H54 (cell line): ENCODE measurements at places on chromosomes 16 and 17.

GRCh38 chr16:27840311-27841060 lies 223.0 kb downstream of the GSG1L start:
- DNase-seq, result no peak

GRCh38 chr16:57694725-57695679 lies at the start of gene DRC7:
Gene DRC7 (plus strand): TSS chr16:57694806. CDS start chr16:57697950, 3,144 bp downstream.
- DNase-seq, result peak; percentile 86

DNA sequence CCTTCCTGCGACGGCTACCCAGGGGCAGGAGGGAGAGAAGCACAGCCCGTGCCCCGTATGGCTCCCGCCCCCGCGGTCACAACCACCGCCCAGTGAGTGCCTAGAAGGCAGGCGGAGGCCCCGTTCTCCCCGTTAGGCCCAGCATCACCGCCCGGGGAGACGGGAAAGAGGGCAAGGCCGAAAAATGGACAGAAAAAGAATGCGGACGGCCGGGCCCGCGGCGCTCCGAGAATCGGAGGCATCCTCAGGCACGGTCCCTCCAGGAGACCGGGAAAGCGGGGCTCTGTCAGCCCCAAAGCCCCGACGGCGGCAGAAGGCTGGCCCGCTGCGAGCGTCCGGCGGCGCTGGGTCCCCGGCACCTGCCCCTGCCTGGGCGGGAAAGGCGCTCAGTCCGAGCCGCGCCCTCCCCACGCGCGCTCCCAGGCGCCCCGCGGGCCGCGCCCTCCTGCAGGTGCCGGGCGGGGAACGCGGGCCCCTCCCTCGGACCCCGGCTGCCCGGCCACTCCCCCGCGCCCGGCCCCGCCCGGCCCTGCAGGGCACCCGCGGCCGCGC lies 407 bp downstream of the MCRIP1 start:
- DNase-seq, result no peak

- no peak for DNase-seq
Measured at GRCh38 chr16:555528-556473, 4.4 kb upstream of the PRR35 start.

DNA sequence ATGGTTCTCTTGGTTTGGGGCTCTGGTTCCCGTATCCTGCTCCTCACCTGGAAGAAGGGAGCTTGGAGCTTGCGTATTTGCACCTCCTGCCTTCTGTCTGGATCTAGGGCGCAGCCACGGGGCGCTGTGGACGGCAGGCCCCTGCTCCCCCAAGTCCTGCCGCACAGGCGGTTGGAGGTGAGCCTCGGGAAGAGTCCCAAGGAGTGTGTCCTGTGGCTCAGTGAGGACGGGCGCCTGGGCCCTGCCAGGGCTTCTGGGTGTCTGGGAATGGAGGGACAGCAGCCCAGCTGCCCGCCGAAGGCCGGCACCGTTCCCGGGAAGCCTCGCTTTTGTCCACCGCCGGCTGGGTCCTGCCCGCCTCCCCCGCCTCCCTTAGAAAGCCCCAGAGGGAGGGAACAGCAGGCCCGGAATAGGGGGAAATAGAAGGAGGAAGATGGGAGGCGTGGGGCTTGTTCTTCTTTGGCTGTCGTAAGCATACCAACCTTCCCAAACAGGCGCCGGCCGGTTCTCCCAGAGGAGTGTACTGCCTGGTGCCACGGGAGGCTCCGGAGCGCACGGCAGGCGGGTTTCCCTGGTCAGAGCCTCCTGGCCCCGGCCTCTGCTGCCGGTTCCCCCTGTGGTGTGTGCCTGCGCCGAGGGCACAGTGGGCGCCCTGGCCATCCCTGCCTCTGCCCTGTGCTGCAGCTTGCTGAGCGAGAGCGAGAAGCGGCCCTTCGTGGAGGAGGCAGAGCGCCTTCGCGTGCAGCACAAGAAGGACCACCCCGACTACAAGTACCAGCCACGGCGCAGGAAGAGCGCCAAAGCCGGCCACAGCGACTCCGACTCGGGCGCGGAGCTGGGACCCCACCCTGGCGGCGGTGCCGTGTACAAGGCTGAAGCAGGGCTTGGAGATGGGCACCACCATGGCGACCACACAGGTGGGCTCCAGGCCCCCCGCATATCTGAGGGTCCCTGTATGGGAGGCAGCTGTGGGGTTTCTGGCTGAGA lies 1.8 kb downstream of the SOX8 start:
- DNase-seq, result no peak

DNA sequence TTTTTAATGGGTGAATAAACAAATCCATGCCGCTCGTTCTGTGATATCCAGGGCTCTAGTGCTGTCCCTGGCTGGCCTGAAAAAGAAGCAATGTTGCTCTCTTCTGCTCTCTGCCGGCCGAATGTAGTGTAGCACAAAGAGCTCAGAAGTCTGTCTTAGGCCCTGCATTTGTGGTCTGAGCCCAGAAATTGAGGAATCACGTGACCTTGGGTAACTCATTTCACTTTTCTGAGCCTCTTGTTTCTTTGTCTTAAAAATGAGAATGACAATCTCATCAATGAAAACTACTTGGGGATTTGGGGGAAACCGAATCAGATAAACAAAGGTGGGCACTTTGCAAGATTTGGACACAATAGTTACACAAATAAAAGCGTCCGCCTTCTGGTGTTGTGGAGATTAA lies 381.6 kb upstream of the ASIC2 start:
- peak; percentile 29 for DNase-seq

DNA sequence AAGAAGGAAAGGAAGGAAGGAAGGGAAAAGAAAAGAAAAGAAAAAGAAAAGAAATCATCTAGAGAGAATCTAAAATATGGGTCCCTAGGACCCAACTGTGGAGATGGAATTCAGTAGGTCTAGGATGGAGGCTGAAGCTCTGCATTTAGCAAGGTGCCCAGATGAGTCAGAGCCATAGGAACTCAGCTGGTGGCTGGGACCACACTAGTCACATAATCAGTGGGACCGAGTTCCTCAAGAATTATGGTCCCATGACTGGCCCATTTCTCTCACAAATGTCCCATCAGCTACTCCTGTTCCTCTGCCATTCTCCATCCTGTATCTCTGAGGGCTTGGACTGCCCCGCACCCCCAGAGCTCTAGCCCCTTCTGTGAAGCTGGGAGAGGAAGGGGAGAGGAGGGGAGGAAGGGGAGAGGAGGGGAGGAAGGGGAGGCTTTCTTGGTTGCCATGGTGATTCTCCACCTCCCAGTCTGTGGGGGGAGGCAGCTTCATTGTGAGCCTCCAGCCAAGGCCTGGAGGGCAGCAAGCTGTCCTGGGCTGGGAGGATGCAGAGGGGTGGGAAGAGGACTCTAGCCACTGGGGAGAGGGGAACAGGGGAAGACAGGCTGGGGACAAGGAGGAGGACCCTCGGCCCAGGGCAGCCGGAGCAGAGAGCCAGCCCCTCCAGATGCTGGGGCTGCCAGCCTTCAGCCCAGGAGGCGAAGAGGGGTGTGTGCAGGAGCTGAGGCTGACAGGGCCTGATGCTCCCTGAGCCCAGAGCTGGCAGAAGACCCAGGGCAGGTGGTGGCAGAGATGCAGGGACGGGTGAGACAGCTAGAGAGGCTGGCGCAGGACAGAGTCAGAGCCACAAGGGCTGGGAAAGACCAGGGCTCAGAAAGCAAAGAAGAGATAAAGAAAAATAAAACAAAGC lies 37.8 kb upstream of the LHX1 start:
- no peak for DNase-seq

DNA sequence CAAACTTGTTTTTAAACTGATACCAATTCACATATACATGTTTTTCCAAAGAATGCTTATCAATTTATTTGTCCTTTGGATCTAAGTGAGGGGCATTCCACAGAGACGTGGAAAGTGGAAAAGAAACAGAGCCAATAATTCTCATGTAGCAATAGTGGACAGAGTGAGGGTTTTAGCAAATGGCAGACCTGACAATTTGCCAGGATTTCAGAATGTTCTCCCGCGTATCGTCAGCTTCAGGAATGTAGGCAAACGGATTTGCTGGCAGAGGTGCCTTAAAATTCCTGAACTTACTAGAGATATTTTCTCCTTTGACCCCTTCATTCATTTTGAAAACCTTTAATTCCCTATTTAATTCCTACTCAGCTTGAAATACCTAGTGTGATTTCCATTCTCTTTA lies 193.4 kb upstream of the CPHXL start:
- no peak for DNase-seq

DNA sequence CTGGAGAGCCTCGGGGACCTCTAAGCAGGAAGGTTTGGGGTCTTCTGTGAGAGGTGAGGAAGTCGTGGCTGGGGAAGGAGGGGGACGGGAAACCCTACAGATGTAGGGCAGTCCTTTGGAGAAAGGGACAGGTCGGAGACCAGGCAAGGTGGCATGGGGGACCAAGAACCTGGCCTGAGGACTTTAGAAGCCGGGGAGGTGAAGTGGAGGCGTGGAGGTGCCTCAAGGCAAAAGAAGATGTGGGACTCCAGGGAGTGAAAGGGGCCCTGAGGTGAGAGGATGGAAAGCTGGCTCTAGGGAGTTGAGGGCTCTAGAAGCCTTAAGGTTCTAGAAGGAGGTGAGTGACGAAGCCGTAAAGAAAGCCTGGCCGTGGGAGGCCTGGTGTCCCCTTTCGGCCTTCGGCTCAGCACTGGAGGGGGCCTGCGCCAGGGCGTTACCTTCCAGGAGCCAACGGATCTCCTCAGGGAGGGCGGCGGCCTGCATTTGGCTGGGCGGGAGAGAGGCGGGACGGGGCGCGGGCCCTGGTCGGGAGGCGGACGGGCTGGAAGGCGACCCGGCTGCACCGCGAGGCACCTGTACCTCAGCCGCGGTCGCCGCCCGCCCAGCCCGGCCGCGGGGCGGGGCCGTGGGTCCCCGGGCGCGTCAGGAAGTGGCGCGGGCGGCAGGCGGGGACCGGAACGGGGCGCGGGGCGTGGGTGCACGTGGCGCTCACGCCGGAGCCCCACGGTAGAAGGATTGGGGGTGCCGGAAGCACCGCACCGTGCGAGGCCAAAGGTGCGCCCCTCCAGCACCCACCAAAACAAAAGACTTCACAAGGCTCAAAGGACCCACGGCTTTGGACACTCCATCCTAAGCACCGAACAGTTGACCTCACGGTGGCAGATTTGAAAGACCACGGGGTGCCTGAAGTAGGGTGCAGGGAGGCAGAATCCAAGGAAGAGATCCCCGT lies at the start of gene SKAP1:
Gene SKAP1, minus strand, starts transcription at position 577 of the 949 bp plus-strand sequence.
- no peak for DNase-seq

- peak; percentile 83 for DNase-seq
Measured at GRCh38 chr17:40121181-40122135, at the start of gene MSL1. Gene MSL1 (plus strand): TSS chr17:40121971. CDS start chr17:40122613, 642 bp downstream.

GRCh38 chr17:55301521-55302406 lies 37.0 kb downstream of the HLF start:
- DNase-seq, result no peak
